ENCODE measurements at places on chromosomes 5 and 9.
A peak's percentile ranks its signal among the peaks of the same experiment; 100 is the strongest.

DNA sequence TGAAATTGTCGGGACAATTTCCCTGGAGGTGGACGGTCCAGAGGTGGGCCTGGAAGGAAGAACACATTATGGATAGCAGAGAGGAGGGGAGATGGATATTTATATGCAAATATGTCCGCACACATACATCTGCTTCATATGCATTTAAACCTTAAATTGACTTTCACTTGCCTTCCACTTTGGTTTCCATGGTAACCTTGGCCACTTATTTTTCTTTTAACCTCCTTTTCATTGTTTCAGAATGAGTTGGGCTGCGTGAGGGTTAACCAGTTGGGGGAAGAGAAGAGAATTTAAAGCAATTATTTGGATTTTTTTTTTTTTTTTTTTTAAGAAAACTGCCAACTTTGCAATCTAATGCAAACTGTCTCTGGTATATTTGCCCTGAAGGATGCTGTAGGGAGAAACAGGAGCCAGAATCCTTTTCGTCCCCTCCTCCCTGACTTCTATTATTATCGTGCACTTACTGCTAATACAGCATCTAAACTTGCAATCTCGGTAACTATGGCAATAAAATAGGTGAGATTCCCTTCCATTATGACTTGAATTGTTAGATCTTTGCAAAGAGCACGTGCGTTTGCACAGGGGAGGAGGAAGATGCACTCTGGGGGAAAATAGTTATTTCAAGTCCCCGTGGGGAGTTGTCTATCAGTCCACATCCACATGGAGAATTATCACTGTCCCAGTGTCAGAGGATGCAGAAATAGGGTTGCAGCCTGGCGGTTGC is 35.6 kb downstream of the TLR4 start:
- DNase-seq = no peak

DNA sequence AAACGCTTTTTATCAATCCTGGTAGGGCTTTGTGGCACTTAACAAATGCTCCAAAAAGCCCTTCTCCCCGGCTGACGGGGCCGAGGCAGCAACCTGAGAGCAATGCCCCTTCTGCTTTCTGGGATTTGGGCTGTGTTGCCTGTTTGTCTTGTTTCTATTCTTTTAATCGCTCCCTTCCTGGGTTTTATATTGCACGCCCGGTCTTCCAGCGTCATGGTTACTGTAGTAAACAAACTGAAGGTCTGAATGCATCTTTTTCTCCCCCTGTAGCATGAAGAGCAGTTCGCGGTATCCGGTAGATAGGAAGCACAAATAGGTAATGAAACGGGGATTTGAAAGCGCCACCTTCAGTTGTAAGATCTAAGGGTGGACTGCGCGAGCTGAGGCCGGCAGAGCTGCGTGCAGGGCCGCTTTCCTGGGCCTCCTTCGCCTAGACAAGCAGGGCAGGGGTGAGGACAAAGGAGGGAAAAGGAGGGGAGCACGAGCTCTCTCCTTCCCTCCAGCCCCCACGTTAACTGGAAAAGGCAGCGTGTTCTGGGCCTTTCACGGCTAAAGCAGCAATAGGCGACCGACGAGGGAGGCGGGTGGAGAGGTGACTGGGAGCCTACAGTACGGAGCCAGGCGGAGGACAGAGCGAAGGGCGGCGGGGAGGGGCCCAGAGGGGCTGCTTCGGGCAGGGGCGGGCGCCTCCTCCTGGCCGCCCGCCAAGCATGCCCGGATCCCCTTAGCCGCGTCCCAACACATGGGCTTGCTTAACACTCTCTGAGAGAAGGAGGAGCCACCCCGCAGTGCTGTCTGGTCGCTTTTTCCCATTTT is 49.3 kb upstream of the ZNF366 start:
- DNase-seq = peak; percentile 0

DNA sequence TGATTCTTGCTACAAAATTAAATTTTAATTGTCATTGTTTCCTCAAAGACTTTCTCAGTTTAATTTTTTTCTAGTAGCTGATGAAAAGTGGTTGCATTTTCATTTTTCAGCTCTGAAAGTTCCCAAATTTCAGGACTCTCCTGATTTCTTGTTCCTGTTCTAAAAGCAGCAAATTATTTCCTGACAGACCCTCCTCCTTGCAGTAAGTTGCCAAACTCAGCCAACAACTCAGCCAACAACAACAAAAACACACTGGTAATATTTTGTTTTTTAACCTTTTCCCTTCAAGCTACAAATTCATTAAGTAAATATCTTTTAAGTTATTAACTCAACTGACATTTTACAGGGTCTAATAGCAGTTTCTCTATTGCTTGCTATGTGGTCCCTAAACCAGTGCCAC is 487.8 kb upstream of the NUDT12 start:
- DNase-seq = no peak

DNA sequence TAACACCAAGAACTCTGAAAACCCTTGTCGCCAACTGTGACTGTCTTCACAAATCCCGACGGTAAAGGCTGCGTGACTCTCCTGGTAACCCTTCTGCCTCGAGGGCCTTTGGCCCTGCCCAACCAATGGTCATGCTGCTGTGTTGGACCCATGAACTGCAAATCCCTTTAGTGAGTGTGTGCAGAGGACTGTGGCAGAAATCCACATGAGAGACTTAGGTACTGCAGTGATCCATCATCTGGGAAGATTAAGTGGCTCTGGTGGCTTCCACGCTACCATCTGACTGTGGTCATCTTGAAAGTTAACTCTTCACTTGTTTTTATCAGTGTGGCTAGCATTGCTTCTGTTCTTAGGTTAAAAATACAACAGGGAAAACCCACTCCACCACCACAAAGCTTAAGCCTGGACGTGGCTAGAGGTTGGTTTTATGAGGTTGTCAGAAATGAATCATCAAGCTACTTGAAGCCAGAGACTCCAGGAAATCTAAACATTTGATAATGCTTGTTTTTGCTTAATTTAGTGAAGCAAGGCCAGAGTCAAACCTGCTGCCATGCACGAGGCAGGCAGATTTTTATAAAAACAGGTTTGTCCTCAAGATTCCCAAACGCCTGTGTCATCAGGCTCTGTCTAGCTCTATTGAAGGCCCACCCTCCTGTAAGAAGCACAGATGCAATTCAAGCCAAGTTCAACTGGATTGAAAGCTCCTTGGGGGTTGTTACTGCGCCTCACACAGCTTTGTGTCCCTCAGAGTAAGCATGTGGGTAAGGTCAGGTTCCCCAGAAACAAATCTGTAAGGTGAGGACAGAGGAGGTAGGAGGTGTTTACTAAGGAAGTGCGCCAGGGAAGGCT is 52.7 kb upstream of the ERCC6L2 start:
- DNase-seq = no peak

GRCh38 chr5:64347309-64347708 is 158.5 kb upstream of the RGS7BP start:
- DNase-seq = no peak

DNA sequence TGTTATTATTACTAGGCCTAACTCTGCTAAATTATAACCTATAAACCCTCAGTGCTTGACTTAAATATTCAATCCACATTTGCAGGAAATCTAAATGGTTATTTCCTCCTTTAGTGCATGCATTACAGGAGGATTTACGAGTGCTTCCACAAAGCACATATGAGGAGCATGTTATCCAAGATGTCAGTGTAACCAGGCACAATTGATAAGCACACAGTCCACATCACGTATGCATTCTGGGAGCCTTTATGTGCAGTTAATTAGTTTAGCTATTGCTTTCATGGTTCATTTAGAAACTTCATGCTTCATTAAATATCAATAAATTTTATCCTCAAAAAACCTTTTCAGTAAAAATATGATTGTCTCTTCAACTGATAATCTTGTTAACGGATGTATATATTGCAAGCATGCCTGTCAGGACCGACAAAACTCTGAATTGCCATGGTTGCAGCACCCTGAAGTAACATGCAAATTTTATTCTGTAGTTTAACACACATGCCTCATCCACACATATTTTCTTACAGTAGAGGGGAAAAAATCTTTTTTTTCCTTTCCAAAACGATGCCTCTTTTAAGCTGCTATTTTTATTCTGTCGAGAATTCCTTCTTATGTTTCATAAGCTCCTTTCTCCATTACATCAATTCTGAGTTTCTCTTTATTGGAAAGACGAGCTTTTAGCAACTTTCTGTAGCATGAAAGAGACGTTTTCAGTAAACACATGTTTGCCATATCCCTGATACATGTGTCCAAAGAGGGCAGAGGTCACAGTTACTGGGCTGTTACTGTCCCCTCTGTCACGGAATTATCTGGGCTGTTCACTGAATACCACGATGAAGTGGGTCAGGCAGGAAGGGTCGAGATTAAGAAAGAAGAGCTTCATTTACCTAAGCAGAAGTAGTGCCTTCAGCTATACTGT is 142.0 kb downstream of the GLIS3 start:
- DNase-seq = no peak

GRCh38 chr5:154618696-154619095 is 136.5 kb upstream of the LARP1 start:
- DNase-seq = no peak

DNA sequence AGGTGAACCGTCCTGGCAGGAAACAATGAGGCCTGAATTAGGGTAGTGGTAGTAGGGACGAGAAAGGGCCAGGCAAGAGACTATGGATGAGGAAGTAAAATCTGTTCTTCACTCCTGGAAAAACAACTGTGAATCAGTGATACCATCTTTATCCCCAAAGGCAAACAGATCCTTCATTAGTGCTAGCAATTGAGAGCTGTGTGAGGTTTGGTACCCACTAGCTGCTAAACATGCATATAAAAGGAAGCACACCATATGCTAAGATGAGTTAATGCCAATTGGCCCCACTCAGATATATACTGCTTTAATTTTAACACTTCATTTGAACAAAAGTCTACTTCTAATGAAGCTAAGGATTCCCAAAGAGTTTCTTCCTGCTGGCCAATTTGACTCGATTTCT is 244.8 kb upstream of the NR4A3 start:
- DNase-seq = no peak

- no peak for DNase-seq
Measured at GRCh38 chr5:122858451-122858850, 13.0 kb downstream of the SNX24 start.

GRCh38 chr5:138926688-138927448 is 51.7 kb upstream of the LRRTM2 start:
- DNase-seq = no peak

GRCh38 chr5:14450018-14450524 is 131.5 kb upstream of the OTULINL start:
- no peak for DNase-seq

GRCh38 chr5:57069115-57069835 is 104.6 kb upstream of the GPBP1 start:
- no peak for DNase-seq

- DNase-seq = no peak
Measured at GRCh38 chr5:131525805-131526204, 109.2 kb downstream of the RAPGEF6 start.

DNA sequence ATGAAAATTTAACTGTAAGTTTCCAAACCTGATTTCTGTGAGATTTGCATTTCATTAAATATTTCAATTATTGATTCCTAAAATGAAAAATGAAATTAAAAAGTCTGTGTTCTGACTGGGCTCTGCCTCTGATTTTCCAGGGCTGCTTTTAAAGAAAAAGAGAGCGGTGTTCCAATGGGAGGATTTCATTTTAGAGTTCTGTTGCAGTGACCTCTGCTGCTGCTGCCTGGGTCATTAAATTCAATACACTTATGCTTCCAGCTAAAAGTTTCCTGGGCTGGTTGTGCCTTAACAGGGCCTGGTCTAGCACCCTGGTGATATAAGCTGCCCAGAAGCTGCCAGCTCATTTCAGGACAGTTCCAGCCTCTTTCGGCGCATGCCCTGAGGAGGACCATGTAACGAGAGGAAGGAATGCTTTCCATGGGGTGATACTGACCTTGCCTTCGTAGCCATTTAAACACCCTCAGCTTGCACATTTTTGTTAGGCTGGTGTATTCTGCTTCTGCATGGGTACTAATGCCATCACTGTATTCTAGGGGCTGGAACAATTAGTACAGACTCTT is 93.3 kb downstream of the TMEM174 start:
- DNase-seq = no peak

DNA sequence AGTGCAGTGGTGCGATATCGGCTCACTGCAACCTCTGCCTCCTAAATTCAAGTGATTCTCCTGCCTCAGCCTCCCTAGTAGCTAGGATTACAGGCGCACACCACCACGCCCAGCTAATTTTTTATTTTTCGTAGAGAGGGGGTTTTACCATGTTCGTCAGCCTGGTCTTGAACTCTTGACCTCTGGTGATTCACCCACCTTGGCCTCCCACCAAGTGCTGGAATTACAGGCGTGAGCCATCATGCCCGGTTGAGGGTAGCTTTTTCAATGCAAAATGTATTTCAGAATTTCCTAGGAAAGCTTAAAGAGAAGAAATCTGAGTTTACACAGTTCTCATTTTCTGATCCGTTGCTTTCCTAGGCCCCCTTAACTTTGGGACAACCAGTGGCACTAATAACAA is 15.7 kb downstream of the BDP1 start:
- DNase-seq = no peak

- no peak for DNase-seq
Measured at GRCh38 chr5:42621662-42622061, 135.0 kb upstream of the CCDC152 start.
